ENCODE measurements at places on chromosomes 3 and 15. TPM values are rescaled to one million over a fixed set of nuclear protein-coding genes. Genes with fewer than 3 reads are reported as not detected.

- peak overlapping the region; percentile 52 for H3K4me3 ChIP-seq
- peaks cover 25% of the 10 kb centered on the region for H3K4me1 ChIP-seq
- H3K27me3 ChIP-seq = no peaks in the 10 kb centered on the region
- H3K36me3 ChIP-seq = peaks cover 5% of the 10 kb centered on the region
Measured at GRCh38 chr3:190586631-190587011, 72.7 kb downstream of the IL1RAP start.

DNA sequence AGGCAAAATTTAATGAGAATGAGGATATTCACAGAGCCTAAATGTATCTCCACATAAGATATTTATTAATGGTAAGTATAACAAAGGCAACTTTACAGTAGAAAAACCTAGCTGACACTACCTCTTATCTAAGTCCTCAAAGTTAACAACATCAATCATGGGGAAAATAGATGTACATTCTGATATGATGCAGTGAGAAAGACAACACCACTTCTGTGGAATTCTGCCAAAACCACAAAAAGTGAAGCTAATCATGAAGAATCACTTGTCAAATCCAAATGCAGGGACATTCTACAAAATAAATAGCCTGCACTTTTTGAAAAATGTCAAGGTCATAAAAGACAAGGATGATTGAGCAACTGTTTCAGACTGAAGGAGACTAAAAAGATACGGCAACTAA is 27.5 kb upstream of the EOMES start:
- no peak for DNase-seq
- no peak overlapping the region for H3K27ac ChIP-seq
- H3K36me3 ChIP-seq = no peaks in the 10 kb centered on the region
- H3K27me3 ChIP-seq = no peaks in the 10 kb centered on the region
- no peak overlapping the region for H3K4me3 ChIP-seq
- H3K4me1 ChIP-seq = peaks cover 3% of the 10 kb centered on the region

The AGBL1 gene
- not detected for total RNA-seq

The CSPG4 gene
- total RNA-seq = not detected

DNA sequence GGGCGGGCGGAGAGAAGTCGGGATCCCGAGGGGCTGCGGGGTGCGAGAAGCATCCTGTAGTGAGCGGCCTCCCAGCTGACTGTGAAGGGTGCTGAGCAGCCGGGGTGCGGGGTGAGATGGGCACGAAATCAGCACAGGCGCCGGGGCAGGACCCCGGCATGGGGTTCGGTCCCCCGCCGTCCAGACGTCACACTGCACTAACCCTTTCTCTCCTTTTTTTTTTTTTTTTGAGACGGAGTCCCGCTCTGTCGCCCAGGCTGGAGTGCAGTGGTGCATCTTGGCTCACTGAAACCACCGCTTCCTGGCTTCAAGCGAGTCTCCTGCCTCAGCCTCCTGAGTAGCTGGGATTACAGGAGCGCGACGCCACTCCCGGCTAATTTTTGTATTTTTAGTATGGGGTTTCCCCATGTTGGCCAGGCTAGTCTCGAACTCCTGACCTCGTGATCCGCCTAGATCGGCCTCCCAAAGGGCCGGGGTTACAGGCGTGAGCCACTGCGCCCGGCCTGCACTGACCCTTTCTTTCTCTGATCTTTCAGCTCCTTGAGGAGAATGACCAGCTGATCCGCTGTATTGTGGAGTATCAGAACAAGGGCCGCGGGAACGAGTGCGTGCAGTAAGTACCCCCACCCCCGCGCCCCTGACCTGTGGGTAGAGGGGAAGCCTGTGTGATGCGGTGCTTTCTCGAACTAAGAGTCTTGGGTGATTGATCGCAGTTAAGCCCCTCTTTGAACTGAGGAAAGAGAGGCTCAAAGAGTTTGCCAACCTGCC is 513 bp downstream of the SS18L2 start:
- peaks cover 2% of the 10 kb centered on the region for H3K36me3 ChIP-seq
- H3K4me1 ChIP-seq = peaks cover 28% of the 10 kb centered on the region
- H3K27ac ChIP-seq = peak overlapping the region; percentile 91
- peak overlapping the region; percentile 94 for H3K4me3 ChIP-seq
- no peaks in the 10 kb centered on the region for H3K27me3 ChIP-seq

DNA sequence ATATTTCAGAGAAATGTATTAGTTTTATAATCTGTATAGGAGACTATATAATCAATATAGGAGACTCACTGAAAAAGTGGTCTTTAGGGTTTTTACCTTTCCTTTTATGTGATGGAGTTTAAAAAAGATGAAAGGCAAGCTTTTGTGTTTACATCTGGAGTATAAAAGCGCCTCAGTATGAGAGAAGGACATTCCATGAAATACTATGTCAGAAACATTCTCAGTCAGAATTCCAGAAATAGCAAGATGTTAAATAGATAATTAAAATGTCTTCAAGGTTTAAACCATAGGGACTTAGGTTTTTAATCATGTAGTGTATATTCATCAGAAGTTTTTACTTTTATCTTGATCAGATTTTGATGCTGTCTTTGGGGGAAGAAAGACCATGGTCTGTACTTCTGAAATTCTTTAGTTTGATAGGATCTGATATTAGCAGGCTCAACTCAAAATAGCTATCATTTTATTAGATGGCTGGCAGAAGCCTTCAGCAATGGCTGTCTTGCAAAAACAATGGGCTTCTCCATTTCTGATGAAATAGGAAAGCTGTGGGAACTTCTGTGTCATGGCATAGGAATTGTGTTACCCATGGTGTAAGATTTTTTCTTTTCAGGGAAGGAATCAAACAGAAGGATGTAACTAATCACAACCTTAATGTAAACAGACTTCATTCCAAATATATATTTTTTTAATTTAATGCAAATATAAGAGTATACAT is 209.6 kb upstream of the PLSCR5 start:
- H3K36me3 ChIP-seq = no peaks in the 10 kb centered on the region
- no peak overlapping the region for H3K27ac ChIP-seq
- no peak for DNase-seq
- H3K4me3 ChIP-seq = no peak overlapping the region
- no peaks in the 10 kb centered on the region for H3K27me3 ChIP-seq

GRCh38 chr15:60462027-60462426 is 16.9 kb downstream of the ICE2 start:
- no peak overlapping the region for H3K4me3 ChIP-seq
- peaks cover 3% of the 10 kb centered on the region for H3K36me3 ChIP-seq
- H3K27ac ChIP-seq = peak overlapping the region; percentile 39
- H3K27me3 ChIP-seq = no peaks in the 10 kb centered on the region

The CSTA gene
- total RNA-seq = 2.2 TPM

All from T-helper 17 cell (primary cell).